Prostate gland (tissue), 2 donors: ENCODE measurements at places on chromosomes 11 and 22. TPM values are rescaled to one million over a fixed set of nuclear protein-coding genes. Genes with fewer than 3 reads are reported as not detected.

DNA sequence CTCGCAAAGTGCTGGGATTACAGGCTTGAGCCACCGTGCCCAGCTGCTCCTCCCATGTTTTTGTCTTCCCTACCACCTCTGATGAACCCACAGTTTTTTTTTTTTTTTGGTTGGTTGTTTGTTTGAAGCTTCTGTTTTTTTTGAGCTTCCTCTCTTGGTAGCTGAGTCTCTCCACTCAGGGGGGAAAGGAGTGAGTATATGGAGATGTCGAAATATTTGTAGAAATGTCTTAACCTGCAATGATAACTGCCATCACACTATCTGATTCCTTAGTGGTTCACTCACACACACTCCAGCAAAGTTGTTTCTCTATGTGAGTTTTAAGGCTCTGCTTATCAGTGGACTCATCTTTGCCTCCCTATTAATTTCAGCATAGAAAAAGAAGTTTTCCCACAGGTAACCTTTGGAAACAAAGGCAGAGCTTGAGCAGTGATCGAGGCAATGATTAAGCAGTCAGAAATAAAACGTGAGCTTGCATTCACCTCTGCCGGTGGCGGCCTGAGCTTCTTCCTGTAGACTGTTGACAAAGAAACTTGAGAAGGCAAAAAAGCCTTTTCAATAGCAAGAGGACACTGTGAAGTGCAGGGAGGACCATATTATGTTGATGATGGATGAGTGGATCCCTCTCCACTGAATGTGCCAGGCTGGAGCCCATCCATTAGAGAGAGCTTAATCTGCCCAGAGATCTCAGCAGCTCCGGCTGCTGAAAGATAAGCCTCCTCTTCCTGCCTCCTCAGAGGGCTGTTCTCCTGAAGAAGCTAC is 29.0 kb upstream of the RASSF10 start:
- DNase-seq = peak; percentile 16
- H3K27ac ChIP-seq = no peak overlapping the region
- H3K27me3 ChIP-seq = no peaks in the 10 kb centered on the region
- no peaks in the 10 kb centered on the region for H3K36me3 ChIP-seq
- H3K4me1 ChIP-seq = no peaks in the 10 kb centered on the region
- no peak overlapping the region for H3K4me3 ChIP-seq

GRCh38 chr22:46286941-46287872 is 9.5 kb upstream of the GTSE1 start:
- H3K4me3 ChIP-seq = no peak overlapping the region
- no peak for DNase-seq
- H3K27me3 ChIP-seq = no peaks in the 10 kb centered on the region
- H3K27ac ChIP-seq = no peak overlapping the region
- no peaks in the 10 kb centered on the region for H3K4me1 ChIP-seq
- H3K36me3 ChIP-seq = no peaks in the 10 kb centered on the region

Gene IGSF9B
- total RNA-seq = 10.2 TPM

DNA sequence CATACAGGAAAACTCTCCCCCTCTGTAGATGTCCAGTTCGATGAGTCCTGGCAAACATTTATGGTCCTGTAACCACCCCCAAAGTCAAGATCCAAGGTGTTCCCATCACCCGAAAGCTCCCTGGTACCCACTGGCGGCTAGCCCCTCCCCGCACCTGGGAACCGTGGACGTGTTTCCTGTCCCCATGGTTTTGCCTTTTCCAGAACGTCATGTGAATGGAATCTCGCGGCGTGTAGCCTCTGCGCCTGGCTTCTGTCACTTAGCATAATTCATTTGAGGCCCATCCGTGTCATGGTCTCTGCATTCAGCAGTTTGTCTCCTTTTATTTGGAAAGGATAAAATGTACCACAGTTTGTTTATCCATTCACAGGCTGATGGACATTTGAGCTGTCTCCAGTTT is 106.3 kb downstream of the KCNQ1 start:
- no peak overlapping the region for H3K4me3 ChIP-seq
- no peaks in the 10 kb centered on the region for H3K4me1 ChIP-seq
- H3K27me3 ChIP-seq = no peaks in the 10 kb centered on the region
- no peak overlapping the region for H3K27ac ChIP-seq
- DNase-seq = no peak

DNA sequence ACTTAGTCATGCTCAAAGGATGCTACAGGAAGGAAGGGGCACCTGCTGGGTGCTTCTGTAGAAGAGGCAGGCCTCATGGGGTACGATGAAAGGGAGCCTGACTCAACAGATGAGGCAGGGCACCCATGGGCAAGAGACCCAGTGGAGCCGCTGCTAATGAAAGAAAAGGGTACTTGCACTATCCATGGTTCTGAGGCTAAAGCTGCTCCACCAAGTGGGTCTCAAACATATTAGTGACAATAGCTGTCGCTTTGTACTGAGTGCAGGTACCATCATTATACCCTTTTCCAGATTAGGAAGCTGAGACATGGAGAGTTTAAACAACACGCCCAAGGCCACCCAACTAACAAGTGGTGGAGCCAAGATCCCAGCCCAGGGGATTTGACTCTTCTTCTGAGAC is 127.5 kb upstream of the SERPIND1 start:
- no peaks in the 10 kb centered on the region for H3K36me3 ChIP-seq
- H3K27ac ChIP-seq = no peak overlapping the region
- no peaks in the 10 kb centered on the region for H3K27me3 ChIP-seq
